Liver (tissue), 10 donors: ENCODE measurements at places on chromosomes 13 and 19. TPM values are rescaled to one million over a fixed set of nuclear protein-coding genes. Genes with fewer than 3 reads are reported as not detected.

- H3K27ac ChIP-seq: no peak overlapping the region
- H3K4me3 ChIP-seq: no peak overlapping the region
- no peaks in the 10 kb centered on the region for H3K36me3 ChIP-seq
- H3K4me1 ChIP-seq: no peaks in the 10 kb centered on the region
These were observed 33.5 kb upstream of the TMTC4 start for GRCh38 chr13:100707818-100708740.

Gene CPT1C
- 0.67 TPM for polyA plus RNA-seq

GRCh38 chr19:10135551-10136334, 16.0 kb upstream of the EIF3G start:
- H3K4me3 ChIP-seq: no peak overlapping the region
- H3K27ac ChIP-seq: no peak overlapping the region
- no peaks in the 10 kb centered on the region for H3K27me3 ChIP-seq

DNA sequence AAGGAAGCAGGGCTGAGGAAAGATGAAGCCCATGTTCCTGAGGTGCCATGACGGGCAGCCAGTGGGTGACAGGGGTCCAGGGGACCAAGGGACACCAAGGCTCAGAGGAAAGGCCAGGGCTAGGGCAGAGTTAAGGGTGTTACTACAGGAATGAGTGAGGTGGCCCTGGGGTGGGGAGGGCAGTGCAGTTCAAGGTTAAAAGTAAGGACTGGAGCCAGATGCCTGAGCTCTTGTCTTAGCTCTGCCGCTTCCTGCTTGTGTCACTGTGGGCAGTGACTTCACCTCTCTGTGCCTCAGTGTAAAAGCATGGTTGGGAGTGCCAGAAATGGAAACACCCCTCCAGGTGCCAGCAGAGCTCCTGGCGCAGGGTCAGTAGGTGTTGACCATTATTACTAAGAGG, 4.9 kb upstream of the ETV2 start:
- DNase-seq: no peak
- H3K36me3 ChIP-seq: peaks cover 23% of the 10 kb centered on the region

DNA sequence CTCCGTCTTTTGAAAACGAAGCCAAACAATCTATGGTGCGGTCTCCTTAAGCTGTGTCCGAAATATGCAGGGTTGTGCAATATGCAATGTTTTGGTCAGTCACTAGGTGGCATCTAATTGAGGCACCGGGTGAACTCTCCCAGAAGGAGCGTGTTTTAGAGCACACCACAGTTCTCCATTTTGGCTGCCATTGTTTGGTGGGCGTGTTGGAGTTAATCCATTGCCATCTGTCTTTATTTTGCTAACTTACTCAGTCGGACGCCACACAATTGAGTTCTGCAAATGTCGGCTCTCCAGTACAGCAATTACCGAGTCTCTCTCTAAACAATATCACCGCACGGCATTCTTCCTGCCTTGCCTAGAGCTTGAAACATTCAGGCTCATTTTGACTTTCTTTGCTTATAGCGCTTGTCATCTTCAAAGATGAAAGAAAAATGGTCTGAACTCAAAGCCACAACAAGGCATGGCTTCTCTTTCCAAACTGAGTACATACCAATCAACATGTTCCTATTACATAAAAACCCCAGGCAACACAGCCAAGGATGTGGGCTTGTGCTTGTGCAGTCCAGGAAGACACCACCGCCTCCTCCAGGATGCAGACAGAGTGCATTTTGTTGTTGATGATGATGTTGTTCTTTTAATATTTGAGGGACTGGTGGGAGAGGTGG, 182.0 kb upstream of the SERP2 start:
- peaks cover 27% of the 10 kb centered on the region for H3K4me1 ChIP-seq
- no peaks in the 10 kb centered on the region for H3K27me3 ChIP-seq
- peak overlapping the region; percentile 72 for H3K27ac ChIP-seq

DNA sequence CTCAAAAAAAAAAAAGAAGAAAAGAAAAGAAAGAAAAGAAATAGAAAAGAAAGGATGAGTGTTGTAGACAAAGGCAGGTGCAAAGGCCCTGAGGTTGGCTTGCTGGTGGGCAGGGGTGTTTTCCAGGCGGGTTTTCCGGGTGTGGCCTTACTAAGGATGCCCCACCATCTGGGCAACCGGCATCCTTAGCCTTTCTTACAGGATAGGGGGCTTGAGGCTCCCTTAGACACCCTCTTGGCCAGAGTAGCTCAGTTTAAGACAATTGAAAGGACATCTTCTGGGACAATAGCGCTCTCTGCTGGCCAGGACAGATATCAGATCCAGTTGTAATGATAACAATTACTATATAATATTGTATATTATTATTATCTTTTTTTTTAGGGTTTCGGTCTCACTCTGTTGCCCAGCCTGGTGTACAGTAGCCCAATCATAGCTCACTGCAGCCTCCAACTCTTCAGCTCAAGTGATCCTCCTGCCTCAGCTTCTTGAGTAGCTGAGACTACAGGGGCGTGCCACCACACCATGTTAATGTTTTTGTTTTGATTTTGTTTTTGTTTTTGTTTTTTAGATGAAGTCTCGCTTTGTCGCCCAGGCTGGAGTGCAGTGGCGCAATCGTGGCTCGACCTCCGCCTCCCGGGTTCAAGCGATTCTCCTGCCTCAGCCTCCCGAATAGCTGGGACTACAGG, 1.4 kb upstream of the QTRT1 start:
- H3K4me3 ChIP-seq: no peak overlapping the region
- H3K4me1 ChIP-seq: peaks cover 6% of the 10 kb centered on the region
- peak; percentile 73 for DNase-seq
- H3K36me3 ChIP-seq: no peaks in the 10 kb centered on the region

DNA sequence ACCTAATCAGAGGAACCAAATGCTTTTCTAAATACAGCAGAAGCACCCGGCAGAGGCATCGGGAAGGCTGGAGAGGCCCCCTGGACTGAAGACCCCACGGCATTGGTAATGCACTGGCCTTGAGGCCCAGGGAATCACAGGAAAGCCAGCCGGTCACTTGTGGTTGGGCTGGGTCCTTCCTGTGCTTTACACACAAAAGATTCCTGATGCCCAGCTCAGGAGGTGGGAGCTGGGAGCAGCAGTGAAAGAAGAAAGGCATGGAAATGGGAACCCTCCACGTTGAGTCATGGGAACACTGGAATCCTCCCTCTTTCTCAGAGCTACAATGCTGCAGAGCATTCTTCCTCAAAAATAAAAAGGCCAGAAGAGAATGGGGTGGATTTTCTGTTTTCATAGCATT, 126.4 kb downstream of the TNFRSF19 start:
- H3K27ac ChIP-seq: no peak overlapping the region
- H3K4me1 ChIP-seq: no peaks in the 10 kb centered on the region
- H3K27me3 ChIP-seq: peaks cover 5% of the 10 kb centered on the region
- DNase-seq: no peak
- H3K36me3 ChIP-seq: no peaks in the 10 kb centered on the region

GRCh38 chr13:50942630-50943311, 33.2 kb downstream of the RNASEH2B start:
- H3K27ac ChIP-seq: no peak overlapping the region
- no peaks in the 10 kb centered on the region for H3K27me3 ChIP-seq
- no peak for DNase-seq
- H3K4me1 ChIP-seq: no peaks in the 10 kb centered on the region

Gene EXOC3L2
- 1.3 TPM for polyA plus RNA-seq
